Lower lobe of right lung (tissue), 2 donors: ENCODE measurements at places on chromosomes 1 and 21. TPM values are rescaled to one million over a fixed set of nuclear protein-coding genes. Genes with fewer than 3 reads are reported as not detected.

The ADORA1 gene
- 4.1 TPM for total RNA-seq

The S100A7 gene
- not detected for total RNA-seq

The DYNLT4 gene
- 5.2 TPM for total RNA-seq

DNA sequence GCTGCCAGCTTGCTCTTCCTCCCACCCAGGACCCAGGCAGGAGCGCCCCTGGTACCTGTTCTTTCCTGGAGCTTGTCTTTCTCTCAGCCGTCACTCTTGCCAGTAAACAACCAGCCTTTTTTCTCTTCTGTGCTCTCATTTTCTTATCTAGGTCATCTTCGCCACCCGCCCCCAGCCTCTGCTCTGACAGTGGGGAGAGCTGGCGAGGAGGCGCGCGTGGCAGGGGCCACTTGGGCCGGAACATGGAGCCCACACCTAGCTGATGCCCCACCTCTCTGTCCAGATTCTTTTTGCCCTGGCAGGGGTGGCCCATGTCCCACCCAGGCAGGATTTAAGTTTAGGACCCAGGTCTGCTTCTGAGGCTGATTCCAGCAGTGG, 32.3 kb downstream of the PROK1 start:
- no peak for DNase-seq

- no peak for DNase-seq
Measured at GRCh38 chr1:171081314-171081753, 9.4 kb upstream of the FMO3 start.

DNA sequence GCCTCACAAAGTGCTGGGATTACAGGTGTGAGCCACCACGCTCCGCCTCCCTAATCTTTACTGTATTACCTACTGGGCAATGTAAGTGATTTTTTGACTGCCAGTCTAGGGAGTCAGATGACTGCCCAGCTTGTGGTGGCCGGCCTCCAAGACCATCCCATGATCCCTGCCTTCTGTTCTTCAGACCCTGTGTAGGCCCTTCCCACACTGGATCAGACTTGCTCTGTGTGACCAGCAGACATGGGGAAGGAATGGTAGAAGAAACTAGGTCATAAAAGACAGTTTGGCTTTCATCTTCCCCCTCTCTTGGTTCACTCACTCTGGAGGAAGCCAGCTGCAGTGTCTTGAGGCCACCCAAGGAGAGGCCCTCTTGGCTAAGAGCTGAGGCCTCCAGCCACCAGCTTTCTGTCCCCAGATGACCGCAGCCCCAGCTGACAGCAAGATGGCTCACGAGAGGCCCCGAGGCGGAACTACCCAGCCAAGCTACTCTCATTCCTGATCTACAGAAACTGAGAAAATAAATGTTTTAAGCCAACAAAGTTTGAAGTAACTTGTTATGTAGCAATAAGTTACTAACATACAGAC, 14.5 kb upstream of the CBR3 start:
- no peak for DNase-seq

- peak; percentile 75 for DNase-seq
Measured at GRCh38 chr1:24384251-24385090, 29.1 kb downstream of the STPG1 start.

- DNase-seq: no peak
Measured at GRCh38 chr21:44478801-44479167, 23.5 kb downstream of the LRRC3 start.

DNA sequence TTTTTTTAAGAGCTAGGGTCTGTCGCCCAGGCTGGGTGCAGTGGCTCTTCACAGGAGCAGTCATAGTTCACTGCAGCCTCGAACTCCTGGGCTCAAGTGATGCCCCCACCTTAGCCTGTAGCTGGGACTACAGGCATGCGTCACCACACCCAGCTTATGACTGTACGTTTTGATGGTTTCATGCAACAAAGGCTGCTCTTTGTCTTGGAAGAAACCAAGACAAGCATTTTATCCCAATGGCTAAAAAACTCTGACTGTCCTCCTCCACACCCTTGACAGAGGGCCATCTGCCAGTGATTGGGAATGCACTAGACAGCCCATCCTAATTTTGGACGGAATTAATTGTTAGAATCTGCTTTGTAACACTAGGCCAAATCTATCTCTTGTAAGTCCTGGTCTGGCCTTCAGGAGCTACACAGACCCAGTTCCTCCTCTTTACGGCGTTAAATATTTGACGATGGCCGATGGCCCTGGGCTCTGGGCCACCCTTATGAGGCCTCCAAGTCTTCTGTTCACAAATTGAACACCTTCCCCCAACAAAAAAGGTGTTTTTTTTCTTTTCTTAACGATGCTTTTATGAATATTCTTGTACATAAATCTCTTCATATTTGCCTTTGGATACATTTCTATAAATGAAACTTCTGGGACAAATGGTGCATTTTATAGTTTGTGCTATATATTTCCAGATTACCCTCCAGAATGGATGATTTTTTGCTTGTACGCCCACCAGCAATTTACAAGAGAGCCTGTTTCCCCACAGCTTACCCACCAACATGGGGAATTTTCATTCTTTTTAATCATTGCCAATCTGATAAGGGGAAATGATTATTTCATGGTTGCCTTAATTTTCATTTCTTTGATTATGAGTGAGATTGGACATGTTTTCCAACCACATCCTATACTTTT, 104.8 kb upstream of the SLC25A33 start:
- DNase-seq: no peak

- no peak for DNase-seq
Measured at GRCh38 chr1:69671363-69672010, 103.8 kb downstream of the LRRC7 start.

GRCh38 chr1:214688891-214689290, 85.9 kb downstream of the CENPF start:
- no peak for DNase-seq

GRCh38 chr21:40841524-40842196, 5.3 kb downstream of the DSCAM start:
- peak; percentile 65 for DNase-seq

GRCh38 chr1:7229696-7230631, 444.7 kb downstream of the CAMTA1 start:
- DNase-seq: no peak

DNA sequence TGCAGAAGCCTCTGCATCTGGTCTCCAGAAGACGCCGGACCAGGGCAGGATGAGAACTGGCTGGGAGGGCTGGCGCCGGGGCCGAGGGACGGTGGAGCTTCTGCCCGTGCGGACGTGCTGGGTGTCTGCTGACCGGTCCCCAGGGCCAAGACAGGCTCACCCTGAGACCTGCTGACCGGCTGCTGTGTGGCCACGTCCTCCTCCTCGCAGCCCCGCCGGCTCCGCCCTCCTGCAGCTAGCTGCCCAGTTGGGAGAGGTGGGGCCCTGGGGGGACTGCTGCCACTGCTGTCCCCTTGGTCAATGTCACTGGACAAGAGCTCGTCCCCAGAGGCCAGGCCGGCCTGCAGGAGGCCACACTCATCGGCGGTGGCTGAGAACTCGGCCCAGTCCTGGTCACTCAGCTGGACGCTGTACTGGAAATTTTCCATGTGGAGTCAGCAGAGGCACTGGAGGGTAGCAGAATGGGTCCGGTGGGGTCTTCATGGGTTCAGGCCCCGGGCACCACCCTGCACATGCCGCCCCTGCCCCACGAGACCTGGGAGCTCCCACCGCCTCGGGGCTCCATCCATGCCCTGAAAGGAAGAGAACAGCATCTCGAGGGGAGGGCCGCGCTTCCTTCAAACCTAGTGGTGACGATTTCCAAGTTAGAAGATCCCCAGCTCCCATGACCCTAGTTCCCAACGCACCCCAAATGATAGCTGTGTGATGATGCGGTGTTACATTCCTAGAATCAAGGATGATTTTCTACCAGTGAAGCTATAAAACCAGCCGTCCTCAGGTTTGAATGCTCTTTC, 1.1 kb downstream of the PERM1 start:
- DNase-seq: no peak

DNA sequence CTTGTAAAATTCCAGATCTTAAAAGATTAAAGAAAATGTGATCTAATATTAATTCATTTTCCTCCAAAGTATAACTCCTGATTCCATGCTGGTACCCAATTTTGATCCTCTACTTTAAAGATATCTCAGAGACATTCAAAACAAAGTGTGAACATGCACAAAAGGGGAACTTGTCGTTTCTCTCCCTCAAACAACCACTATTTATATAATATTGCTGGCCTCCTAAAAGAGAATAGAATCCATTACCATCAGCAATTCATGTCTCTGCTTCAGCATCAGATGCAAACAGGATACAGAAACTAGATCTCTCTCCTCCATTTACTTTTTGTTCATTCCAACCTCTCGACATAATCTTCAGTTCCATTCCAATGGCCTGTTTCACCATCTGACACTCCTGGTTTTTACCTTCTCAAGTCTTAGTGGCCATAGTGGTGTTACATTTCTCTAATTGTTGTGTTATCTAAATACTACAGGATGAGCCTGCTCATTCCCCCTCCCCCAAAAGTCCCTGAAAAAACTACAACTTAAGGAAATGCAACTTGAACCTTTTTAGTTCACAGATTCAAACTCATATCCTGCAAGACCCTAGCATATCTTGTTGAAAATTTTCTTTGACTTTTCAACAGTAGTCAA, 4.1 kb downstream of the NRIP1 start:
- DNase-seq: no peak

GRCh38 chr1:223298701-223299100, 65.3 kb downstream of the SUSD4 start:
- no peak for DNase-seq

DNA sequence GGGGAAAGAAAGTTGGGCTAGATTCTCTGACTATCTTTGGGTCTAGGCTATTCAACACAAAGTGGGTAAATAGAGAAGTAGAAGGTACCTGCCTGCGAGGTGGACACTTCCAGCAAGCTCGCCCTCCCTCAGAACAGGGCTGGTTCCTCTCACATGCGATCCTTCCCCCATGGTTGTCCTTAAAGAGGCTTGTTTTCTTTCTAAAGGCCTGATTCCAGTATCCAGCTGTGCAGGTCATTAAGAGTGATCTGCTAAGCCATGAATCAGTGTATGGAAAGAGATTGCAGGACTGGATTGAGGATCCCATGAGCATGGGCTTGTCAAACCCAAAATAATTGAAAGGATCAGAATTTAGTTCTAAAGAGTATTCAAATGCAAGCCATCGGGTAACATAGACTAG, 189.0 kb downstream of the URB2 start:
- no peak for DNase-seq

- DNase-seq: no peak
Measured at GRCh38 chr1:22872981-22873664, 99.5 kb downstream of the LACTBL1 start.

- no peak for DNase-seq
Measured at GRCh38 chr1:18642278-18643095, 11.8 kb downstream of the PAX7 start.

GRCh38 chr1:93414749-93415148, 33.2 kb upstream of the FNBP1L start:
- DNase-seq: no peak

- no peak for DNase-seq
Measured at GRCh38 chr1:37704966-37705365, 12.7 kb downstream of the CDCA8 start.
